ENCODE measurements at places on chromosomes 3 and 15.

DNA sequence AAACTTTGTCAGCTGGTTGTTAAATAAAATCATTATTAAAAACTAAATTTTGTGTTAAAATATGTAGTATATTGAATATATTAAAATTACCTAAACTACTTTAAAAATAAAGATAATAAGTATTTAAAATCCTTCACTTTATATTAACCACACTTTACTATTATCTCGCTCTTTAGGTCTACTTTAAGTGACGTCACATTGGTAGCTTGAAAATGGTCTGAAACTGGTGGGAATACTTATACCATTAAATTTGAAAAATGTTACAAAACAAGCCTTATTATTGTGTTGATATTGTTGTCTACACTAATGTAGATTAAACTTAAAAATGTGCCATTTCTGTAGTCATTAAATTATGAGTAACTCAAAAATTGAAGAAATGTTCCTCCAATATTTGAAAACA, 77.6 kb downstream of the ZIC4 start:
- no peak for DNase-seq

GRCh38 chr3:22901684-22902083, 301.4 kb upstream of the UBE2E2 start:
- DNase-seq = no peak

- peak; percentile 97 for DNase-seq
Measured at GRCh38 chr15:67125589-67126502, 60.4 kb downstream of the SMAD3 start.

DNA sequence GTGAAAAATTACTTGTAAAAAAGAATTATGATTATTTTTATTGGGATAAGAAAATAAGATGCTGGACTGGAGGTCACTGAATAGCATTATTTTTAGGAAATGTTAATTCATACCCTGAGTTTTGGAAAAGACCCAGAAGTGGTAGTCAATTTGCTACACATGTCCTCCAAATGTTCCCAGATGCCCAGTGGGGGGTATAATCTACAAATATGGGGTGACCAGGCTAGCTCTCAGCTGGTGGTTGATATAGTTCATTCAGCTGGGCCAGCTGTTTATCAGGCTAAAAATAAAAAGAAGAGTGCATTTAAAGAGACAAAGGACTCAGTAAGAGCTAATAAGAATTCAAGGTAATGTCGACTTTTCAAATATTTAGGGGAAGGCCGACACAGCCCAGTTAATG, 402.0 kb upstream of the GOLIM4 start:
- DNase-seq = no peak

- peak; percentile 91 for DNase-seq
Measured at GRCh38 chr3:64345371-64345770, 120.1 kb upstream of the PRICKLE2 start.

DNA sequence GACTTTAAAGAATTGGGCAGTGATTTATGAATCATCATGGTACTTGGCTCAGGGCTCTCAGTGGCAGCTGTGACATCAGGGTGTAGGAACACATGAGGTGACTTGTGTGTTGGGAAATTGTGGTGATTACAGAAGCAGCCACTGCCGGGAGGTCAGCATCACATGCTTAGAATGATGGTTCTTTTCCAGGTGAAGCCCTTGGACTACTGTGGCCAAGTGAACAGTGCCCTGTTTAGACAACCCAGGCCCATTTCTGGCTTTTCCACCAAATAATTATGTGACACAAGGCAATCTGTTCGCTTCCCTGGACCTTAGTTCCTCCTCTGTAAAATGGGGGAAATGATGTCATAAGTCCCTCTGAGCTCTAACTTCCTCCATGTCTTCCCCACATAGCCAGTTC, 139.7 kb upstream of the ROPN1 start:
- peak; percentile 15 for DNase-seq

- peak; percentile 33 for DNase-seq
Measured at GRCh38 chr3:194785315-194785714, 99.6 kb downstream of the FAM43A start.

DNA sequence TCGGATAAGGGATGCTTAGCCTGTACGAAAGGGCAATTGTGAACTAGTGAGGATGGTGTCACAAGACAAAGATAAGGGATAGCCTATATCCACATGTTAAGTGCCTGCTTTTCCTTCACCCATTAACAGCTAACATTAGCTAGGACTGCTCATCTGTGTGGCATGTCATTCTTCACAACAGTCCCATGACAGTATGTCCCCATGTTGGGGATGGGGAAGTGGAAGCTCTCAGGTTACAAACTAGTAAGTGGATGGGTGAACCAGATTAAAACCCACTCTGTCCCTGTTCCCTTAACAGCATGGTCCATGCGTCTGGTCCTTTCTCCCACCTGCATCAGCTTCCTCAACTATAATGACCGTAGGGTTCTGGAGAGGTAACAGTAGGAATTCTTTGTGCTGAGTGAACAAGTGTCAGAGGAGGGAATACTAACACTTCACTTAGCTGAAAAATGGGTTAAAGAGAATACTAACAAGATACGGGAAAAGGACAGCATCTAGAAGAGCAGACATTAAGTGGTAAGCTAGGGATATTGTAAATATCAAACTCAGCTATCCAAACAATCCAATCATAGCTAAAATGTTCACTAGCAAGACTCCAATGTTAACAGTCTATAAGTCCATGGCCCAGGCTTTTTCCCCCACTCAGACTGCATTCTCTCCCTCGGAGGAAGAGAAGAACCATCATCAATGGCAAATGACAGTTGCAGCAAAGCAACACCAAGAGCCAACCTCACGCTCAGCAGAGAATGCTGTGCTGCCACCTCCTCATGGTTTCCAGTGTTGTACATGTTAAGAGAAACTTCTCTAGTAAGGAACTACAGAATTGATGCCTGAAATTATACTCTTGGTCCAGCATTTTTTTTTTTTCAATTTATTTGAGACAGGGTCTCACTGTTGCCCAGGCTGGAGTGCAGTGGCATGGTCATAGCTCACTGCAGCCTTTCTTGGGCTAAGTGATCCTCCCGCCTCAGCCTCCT, 5.0 kb downstream of the RPLP1 start:
- no peak for DNase-seq

GRCh38 chr3:114639171-114639570, 345.3 kb downstream of the TIGIT start:
- DNase-seq = no peak

DNA sequence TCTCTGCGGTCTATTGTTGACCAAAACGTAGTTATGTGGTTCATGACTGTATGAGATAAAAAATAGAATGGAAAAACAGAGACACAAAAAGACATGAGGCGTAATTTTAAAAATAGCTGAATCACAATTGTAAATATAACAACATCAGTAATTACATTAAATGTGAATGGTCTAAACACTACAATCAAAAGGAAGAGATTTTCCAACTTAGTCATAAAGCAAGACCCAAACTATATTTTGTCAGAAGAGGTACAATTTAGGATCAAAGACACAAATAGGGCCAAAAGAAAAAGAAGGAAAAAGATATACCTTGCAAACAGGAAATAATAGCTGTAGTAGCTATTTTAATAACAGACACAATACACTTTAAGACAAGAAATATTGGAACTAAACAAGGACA, 61.5 kb downstream of the LRRC28 start:
- no peak for DNase-seq

DNA sequence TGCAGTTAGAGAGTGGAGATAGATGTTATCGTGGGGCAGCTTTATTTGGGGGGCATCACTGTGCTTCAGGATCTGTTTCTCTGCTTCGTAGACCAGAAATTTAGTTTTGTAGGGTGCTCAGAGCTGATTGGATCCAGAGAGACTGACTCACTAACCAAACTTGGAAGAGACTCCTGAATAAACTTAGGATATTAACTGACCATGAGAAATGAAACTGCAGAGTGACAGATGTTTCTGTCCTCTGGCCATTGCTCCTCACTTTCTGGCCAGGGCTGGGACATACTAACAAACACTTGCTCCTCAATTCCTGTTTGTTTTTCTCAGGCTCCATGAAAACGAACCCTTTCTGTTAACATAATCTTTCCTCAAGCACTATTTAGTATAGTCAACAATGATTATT, 4.3 kb downstream of the ZNF592 start:
- peak; percentile 62 for DNase-seq

- no peak for DNase-seq
Measured at GRCh38 chr15:27454281-27455075, 483.5 kb downstream of the GABRG3 start.

DNA sequence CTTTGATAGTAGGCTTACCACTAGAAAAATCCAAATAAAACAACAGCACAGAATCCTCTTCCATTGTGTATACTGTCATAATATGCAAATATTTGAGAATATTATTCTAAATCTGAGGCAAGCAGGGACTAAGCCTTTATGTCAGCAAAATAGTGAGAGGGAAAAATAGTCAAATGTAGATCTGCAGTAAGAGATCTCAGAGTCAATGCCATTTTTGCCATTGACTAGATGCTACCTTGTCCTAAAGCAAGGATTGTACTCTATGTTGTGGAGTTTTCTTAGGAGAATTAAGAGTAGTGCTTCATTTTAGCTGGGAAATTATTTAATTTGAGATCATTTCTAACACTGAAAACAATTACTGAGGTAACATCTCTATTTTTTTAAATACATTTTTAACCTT, 50.2 kb downstream of the IQCH start:
- DNase-seq = no peak

GRCh38 chr15:91223863-91224262, 123.8 kb downstream of the SV2B start:
- DNase-seq = no peak

GRCh38 chr15:31871166-31871886, 159.0 kb upstream of the CHRNA7 start:
- peak; percentile 17 for DNase-seq

DNA sequence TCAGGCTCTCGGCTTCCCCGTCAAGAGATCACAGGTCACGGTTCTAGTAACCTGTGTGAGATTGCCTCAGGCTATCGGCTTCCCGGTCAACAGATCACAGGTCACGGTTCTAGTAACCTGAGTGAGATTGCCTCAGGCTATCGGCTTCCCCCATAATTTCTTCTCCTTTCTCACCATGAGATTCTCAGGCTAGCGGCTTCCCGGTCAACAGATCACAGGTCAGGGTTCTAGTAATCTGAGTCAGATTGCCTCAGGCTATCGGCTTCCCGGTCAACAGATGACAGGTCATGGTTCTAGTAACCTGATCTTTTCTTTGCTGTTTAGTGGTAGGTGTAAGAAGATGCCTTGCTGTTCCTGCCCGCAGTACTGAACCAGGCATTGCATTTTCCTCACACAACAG, 418.2 kb upstream of the ZNF717 start:
- DNase-seq = no peak

- DNase-seq = no peak
Measured at GRCh38 chr3:110165753-110166152, 828.4 kb upstream of the DPPA4 start.

DNA sequence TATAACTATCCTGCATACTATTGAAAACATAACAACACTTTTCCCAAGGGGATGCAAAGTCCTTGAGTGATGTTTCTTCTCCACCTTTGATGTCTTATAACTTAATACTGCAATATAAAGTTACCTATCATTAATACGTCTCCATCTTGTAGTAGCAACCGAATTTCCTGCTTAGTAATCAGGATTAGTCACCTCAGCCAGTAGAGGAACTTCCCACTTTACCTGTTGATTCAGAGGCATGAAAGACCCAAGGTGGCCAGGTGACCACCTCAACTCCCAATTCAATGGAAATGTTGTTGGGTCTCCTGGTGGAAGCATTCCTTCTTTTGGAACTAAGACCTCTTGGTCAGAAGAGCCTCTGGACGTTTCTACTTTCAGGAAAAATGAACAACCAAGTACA, 3.5 kb upstream of the TMCC1 start:
- DNase-seq = no peak

Measured in adipocyte (in vitro differentiated cells).